ENCODE measurements at places on chromosomes 5 and 9. TPM values are rescaled to one million over a fixed set of nuclear protein-coding genes. Genes with fewer than 3 reads are reported as not detected.

DNA sequence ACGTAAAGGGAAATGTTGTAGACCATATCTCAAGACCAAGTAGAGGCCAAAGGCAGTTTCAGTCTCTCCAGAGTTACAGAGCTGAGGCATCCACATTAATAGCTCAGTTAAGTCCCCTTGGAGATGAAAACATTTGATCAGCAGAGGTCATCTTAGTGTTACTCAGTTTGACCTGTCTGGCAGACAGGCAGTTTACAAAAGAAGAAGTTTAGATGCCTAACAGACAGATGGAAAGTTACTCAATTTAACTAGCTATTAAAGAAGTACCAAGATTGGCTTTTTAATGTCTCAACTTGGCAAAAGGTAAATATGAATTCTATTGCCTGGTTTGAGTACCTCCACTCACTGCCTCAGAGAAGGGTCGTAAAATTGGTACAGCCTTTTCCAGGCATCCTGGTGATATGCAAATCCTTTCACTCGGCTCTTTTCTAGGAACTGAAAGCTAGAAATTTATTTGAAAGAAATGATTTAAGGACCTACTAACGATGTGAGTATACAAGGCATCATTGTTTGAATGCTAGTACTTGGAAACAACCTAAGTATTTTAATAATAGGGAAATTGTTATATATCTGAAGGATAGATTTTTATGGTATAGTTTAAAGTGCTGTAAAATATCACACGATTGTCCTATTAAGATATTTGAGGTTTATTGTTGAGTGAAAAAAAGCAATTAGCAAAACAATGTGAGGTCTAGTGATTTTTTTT lies 14.8 kb downstream of the ACO1 start:
- peak; percentile 32 for DNase-seq

Gene CDKN2B-AS1
- not detected for total RNA-seq

- DNase-seq = no peak
Measured at GRCh38 chr9:33453999-33454660, 6.7 kb upstream of the AQP3 start.

DNA sequence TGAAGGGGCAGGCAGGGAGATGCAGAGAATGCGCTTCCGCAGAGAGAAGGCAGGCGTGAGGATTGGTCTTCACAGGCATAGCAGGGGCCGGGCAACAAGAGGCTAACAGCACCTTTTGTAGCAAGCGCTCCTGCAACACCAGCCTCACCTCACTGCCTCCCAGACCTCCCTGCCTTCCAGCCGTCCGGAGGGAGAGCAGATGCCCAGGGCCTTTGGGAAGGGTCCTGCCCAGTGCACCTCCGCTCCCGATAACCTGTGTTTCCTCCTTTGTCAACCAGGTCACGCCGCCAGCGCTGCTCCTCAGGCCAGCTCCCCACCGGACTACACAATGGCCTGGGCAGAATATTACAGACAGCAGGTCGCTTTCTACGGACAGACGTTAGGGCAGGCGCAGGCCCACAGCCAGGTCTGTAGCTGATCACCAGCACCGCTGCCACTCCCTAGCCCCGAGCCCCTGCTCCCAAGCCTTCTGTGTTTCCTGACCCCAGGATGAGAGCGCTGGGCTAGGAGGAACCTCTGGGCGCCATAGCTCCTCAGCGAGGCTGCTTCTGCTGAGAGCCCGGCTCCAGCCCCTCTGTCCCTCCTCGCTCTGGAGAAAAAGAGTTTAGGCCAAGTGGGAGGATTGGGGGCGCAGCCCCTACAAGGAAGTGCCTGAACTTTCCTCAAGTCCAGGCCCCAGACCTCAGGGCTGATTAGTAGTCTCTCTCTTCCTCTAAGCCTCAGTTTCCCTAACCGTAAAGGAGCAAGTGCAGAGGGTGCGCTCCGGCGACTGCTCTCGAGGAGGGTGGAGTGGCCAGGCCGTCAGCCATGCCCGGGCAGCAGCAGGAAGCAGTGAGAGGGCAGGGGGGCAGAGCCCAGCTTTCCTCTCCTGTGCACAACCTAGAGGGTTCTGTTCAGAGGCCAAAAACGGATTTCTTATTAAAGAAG lies 28.4 kb upstream of the PRDM12 start:
- no peak for DNase-seq

- peak; percentile 70 for DNase-seq
Measured at GRCh38 chr5:98563885-98564653, 209.4 kb upstream of the RGMB start.

DNA sequence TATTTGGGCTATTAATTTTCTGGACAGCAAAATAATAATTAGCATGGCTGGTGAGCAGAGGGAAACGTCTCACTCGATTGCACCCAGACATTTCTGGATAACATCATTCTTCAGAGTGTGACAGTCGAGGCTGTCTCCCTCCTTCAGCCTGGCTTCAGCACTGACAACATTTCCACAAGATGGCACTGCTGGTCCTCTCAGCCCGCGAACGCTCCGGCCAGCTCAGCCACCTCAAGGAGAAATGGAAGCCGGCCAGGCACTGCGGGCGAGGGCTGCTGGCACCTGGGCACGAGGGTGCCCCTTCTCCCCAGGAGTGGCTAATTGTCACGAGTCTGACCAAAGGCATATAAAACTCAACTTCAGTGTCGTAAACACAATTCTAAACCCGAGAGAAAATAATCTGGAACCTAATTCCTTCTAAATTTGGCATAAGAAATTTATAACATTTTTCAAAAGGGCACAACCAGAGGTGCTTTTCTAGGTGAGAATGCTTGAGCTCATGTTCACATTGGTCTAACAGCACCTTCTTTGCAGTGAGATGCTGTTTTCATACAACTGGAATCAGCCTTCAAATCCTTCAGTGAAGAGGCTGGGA lies 65.9 kb downstream of the DAP start:
- DNase-seq = peak; percentile 88

DNA sequence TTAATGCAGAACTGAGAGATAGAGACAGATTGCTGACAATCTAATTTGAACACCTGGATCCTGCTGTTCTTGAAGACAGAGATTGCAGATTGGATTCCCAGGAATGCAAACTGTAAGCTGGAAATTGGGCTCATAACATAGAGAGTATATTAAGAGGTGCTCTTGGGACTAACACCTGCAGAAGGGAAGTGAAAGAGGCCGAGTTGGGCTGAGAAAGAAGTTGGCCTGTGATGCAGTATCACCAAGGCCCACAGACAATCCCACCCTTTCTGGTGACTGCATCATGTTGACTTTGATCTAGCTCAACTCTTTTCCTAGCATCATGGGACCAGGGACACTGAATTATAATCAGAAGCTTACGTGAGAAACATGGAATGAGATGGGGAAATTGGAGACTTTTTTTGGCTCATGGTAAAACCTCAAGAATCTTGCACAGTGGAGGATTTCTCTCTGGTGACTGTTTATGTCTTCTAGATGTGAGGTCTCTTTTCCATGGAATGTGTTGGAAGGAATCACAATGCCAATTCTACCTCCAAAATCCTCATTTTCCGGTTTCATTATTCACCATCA lies 36.5 kb upstream of the NUDT12 start:
- no peak for DNase-seq

Gene GKAP1
- 1.2 TPM for total RNA-seq

Gene TNC
- 106 TPM for total RNA-seq

Gene SOX30
- total RNA-seq = not detected

GRCh38 chr5:169300468-169301385 lies at the start of gene SLIT3:
TSS of gene SLIT3 (minus strand) at chr5:169301139. CDS start at chr5:169300709, 430 bp downstream.
- peak; percentile 58 for DNase-seq

GRCh38 chr9:127316586-127317323 lies 52.2 kb downstream of the GARNL3 start:
- no peak for DNase-seq

DNA sequence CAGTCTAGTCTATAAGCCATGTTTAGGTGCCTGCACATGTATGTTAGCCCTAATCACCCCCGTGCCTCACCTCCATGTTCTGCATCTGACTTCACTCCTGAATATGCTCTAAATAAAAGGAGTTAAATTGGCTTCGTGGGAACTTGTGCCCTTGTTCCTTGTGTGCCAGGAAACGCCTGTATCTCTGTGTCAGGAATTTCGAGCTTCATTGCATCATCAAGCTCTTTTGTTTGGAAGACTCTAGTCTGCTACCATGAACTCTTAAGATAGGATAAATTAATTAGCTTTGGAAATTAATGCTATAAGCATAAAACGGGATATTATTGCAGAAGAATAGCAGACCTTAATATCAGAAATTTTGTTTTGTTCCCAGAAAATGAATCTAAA lies 99.2 kb downstream of the ADCY2 start:
- no peak for DNase-seq

DNA sequence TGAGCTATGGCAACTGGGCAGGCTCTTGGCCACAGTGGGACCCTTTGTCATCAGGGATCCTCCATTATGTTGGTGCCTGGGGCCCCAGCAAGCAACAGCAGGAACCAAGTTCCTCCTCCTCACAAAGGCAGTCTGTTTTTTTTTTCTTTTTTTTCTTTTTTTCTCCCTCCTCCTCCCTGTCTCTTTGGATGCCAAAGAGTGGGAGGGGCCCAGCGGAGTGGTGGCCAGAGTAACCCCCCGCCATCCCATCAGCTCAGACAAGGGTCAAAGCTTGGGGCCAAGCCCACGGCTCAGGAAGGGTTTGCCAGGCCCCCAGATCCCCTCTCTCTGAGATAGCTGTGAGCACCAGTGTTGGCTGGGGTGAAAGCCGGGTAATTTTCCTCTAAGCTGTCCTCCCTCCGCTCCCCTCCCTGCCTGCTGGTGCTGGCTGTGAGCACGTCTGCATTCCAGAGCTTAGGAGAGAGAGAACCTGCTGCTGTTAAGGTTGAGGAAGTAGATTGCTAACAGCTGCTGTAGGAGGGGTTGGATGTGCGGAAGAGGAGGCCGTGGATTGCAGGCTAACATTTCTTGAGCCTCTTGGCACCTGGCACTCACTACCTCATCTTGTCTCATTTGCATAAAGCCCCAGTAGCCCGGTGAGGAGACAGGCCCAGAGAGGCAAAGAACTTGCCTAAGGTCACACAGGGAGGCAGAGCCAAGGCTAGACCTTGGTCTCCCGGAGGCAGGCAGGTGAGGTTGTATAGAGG lies 21.2 kb downstream of the GSN start:
- peak; percentile 68 for DNase-seq

- DNase-seq = peak; percentile 79
Measured at GRCh38 chr9:127360829-127361228, 36.1 kb upstream of the SLC2A8 start.
